ENCODE measurements at places on chromosomes 3 and 15.

DNA sequence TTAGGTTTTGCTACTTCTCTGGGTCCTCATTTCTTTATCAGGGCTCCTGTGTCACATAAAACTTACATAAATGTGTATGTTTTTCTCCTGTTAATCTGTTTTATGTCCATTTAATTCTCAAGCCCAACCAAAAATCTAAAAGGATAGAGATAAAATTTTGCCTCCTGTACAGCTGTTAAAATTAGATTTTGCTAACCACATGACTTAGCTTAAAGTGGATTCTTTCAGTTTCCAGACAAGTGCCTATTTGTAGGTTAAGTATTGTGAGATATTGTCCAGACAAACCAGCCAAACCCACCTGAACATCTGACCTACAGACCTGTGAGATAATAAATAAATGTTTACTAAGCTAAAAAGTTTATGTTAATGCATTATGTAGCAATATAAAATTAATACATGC, 465.5 kb downstream of the SI start:
- DNase-seq: no peak

GRCh38 chr3:16101295-16102186, 72.9 kb upstream of the GALNT15 start:
- no peak for DNase-seq

DNA sequence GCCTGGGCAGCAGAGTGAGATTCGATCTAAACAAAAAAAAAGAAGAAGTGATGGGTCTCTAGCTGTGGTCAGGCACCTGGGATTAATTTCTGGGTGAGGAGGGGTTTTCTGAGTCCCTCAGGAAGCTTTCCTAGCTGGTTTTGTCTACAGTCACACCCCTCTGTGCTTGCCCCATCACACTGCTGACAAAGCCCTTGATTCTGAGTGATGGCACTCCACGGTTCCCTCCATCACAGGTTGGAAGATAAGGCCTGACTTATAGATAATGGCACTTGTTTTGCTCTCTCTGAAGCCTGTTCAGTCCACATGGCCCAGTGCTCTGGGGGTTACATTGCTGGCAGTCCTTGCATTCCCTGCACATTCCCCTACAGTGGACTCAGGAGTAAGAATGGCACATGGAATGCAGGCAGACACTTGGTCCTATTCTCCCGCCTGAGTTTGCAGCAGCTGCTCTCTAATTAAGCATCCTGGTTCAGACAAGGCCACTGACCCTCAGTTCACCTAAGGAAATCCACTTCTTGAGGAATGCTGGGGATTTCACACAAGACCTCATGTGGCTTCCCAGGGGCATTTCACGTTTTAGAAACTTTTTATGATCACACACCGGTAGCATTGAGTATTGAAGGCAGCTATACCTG, 81.0 kb upstream of the NMNAT3 start:
- DNase-seq: no peak

DNA sequence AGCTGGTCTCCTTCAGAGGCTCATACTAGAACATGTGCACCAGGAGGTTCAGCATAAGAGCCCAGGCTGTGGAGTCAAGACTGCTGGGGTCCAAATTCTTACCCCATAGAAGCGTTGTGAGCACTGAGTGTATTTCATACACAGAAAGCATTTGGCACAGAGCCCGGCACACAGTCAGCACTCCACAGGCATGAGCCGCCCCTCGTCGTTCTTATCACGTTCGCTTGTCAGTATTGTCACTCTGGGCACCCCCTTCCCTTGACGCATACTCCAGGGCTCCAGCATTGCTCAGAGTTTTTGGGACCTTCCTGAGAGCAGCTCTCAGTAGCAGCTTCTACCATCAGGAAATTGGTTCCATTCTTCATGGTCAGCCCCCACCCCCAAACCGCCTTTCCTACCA, 25.2 kb downstream of the CORO2B start:
- DNase-seq: no peak

DNA sequence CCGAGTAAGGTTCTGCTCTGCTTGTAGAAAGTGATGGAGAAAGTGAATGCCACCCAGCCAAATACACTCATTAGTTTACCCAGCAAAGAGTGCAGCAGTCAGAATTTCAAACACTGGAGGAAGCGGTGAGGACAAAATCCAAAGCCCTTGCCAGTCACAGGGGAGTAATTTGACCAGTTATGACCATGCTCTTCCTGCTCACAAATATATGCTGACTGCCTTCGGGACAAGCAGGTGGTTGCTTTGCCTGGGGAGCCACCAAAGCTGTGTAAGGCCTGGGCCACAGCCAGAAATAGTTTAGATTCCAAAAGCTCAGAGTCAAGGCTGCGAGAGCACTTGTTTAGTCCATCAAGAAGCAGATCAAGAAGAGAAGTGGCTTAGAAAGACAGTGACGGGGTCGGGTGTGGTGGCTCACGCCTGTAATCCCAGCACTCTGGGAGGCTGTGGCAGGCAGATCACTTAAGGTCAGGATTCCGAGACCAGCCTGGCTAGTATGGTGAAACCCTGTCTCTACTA, 51.0 kb upstream of the ATP13A3 start:
- DNase-seq: no peak

GRCh38 chr15:77342807-77343206, 77.1 kb downstream of the PEAK1 start:
- no peak for DNase-seq

- no peak for DNase-seq
These were observed 8.2 kb upstream of the BCL6 start for GRCh38 chr3:187753516-187753915.

DNA sequence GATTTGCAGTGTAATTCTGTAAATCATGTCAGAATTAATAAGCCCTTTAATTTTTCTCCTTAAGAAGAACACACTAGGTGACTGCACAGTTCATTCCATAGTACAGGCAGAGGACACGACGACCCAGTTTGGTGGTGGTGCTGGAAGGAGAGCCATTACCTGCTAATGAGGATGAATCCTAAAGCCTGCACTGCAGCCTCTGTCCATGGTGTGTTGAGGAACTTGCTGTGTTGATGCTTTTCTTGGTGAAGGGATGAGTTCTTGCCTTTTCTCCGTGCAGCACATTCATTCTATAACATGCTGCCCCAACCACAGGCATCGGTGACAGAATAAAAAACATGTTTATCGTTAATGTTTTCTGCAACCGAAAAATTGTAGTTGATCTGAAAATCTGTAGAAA, 89.6 kb upstream of the VEPH1 start:
- no peak for DNase-seq

DNA sequence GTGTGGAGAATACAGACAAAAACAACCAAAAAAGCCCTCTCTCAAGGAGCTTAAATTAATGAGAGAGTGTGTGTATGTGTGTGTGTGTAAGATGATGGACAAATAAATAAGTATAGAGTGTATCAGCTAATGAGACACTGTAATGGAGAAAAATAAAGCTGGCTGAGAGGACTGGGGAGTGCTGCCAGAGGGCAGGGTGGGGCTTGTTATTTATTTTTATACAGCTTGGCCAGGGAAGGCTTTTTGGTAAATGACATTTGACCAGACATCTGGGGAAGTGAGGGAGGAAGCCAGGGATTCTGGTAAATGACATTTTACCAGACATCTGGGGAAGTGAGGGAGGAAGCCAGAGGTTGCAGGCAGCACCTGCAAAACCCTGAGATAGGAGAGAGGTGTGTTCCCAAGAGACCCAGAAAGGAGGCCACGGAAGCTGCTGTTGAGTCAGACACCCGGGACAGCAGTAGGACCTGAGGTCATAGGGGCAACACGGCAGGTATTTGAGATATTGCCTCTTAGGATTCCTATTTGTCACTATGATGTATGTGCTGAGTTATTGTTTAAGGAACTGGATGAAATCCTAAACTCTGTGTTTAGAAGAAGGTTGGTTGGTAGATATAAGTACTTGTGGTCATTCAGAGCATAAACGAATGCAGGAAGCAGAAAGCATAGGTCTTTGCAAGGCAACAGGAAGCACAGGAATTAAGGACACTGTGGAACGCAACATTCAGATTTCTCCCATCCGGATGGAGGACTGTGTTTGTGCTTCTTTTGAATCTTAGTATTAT, 2.7 kb downstream of the SV2B start:
- no peak for DNase-seq

DNA sequence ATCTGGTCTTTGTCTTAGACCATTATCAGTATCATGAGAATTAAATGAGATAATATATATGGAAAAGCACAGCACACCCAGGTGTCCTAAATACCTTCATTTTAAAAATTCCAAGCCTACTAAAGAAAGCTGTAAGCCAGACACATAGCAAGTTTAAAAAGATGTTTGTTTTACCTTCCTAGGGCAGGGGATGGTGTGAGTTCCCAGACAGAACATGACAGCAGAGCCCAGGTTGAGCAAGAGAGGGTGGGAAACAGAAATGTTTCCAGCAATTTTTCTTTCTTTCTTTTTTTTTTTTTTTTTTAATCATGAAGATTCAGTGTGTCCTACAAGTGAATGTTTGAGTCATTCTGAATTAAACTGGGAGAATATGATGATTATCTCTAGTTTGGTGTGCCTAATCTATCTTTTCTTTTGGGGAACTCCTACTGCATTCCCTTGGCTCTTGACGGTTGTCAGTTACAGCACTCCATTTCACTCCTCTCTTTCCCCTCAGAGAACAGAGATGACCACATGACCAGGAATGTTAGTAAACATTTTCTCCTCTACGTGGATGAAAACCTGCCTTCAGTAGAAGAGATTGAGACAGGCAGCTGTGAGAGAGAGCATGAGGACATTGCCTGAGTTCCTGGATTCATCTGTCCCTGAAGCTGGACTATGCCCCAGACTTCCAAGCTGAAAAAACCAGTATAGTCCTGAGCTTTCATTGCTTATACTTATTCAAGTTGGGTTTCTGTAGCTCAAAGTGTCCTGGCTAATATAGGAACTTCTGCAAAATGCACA, 54.5 kb upstream of the ARL14 start:
- DNase-seq: no peak

- DNase-seq: no peak
These were observed 35.6 kb downstream of the PLA2G4D start for GRCh38 chr15:42058791-42059190.

DNA sequence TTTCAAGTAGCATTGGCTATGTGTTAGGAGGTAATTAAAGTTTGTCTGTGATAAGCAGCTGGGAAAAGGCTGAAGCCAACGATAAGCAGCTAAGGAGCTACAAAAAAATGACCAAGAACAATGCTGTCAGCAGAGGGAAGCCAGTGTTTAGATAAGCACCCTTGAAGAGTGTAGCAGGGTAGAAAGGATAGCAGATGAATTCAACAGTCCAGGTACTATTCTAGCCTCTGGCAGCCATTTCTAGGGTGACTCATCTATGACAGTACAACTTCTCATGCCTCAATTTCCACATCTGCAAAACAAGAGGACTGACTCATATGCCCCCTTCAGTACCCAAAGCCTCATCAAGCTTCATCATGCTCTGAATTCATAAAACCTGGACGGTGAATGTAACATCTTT, 617.6 kb upstream of the UBE2E2 start:
- DNase-seq: peak; percentile 61

GRCh38 chr15:83850015-83850414, 196.1 kb downstream of the ADAMTSL3 start:
- peak; percentile 21 for DNase-seq
